Activated CD4-positive, alpha-beta T cell treated with anti-CD3 and anti-CD28 coated beads for 36 hours (primary cell): ENCODE measurements at places on chromosomes 7 and 10. TPM values are rescaled to one million over a fixed set of nuclear protein-coding genes. Genes with fewer than 3 reads are reported as not detected.
A peak's percentile ranks its signal among the peaks of the same experiment; 100 is the strongest.

- H3K4me1 ChIP-seq: peaks cover 3% of the 10 kb centered on the region
- H3K27me3 ChIP-seq: no peaks in the 10 kb centered on the region
- no peak overlapping the region for H3K4me3 ChIP-seq
- H3K27ac ChIP-seq: no peak overlapping the region
- no peak for DNase-seq
- H3K36me3 ChIP-seq: no peaks in the 10 kb centered on the region
Observed at GRCh38 chr10:44982496-44982895, 3.9 kb upstream of the DEPP1 start.

GRCh38 chr10:52215745-52216361 lies 98.2 kb upstream of the DKK1 start:
- no peaks in the 10 kb centered on the region for H3K36me3 ChIP-seq
- no peak overlapping the region for H3K4me3 ChIP-seq

GRCh38 chr7:124428781-124429180 lies 336.8 kb downstream of the GPR37 start:
- no peak overlapping the region for H3K27ac ChIP-seq
- no peak overlapping the region for H3K4me3 ChIP-seq
- H3K4me1 ChIP-seq: no peaks in the 10 kb centered on the region
- DNase-seq: no peak
- no peaks in the 10 kb centered on the region for H3K27me3 ChIP-seq

DNA sequence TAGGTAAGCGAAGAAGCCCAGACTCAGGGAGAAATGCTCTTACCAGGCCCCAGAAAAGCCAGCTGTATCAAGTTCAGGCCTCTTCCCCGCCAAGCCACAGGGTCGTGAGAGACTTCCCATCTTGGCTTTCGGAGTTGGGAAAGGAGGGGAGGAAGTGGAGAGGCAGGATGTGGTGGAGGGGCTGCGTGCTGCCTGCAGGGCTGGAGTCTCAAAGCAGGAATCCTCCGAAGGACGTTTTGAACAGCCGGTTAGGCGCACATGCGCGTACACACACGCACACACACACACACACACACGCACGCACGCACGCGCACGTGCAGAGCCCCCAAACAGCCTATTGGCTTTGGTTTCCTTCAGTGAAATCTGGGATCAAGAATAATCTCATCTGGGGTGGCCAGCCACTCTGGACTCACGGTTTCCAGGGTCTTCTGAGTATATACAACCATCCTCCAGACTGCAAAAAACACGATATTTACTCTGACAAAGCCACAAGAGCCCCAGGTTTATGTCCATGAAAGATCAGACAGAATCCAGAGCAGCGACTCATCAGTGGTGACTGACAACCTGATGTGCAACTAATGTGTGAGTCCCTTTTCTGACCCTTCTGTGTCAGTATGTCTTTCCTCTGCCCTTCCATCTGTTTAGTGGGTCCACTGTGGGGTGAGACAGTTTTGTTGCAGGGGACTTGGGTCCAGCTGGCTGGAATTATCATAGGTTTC lies 115.0 kb upstream of the ZNF438 start:
- no peaks in the 10 kb centered on the region for H3K27me3 ChIP-seq
- peaks cover 18% of the 10 kb centered on the region for H3K4me1 ChIP-seq
- H3K36me3 ChIP-seq: no peaks in the 10 kb centered on the region
- peak overlapping the region; percentile 28 for H3K4me3 ChIP-seq
- peak overlapping the region; percentile 74 for H3K27ac ChIP-seq
- DNase-seq: peak; percentile 45

GRCh38 chr7:77935652-77936348 lies 137.2 kb downstream of the PHTF2 start:
- no peak for DNase-seq
- H3K4me1 ChIP-seq: peaks cover 11% of the 10 kb centered on the region
- no peaks in the 10 kb centered on the region for H3K27me3 ChIP-seq
- H3K4me3 ChIP-seq: no peak overlapping the region

DNA sequence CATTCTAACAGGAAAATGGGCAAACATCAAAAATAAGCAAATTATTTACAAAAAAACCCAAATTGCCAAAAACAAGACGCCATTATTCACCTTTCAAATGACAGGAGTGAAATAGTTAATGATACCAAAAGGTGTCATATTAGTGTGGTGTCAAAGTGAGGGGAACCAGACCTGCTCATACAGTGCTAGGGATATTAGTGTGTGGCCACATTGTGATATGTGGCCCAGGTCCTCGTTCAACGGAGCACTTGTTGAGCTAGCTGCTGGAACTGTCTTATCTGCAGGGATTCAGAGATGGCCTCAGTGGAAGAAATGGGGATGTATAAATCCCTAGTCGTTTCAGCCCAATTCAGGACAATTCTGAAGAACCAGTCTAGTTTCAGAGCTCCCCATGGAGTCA lies 41.2 kb downstream of the GPR85 start:
- no peak for DNase-seq
- H3K4me1 ChIP-seq: no peaks in the 10 kb centered on the region
- H3K4me3 ChIP-seq: no peak overlapping the region
- peaks cover 17% of the 10 kb centered on the region for H3K27me3 ChIP-seq
- H3K36me3 ChIP-seq: peaks cover 1% of the 10 kb centered on the region

DNA sequence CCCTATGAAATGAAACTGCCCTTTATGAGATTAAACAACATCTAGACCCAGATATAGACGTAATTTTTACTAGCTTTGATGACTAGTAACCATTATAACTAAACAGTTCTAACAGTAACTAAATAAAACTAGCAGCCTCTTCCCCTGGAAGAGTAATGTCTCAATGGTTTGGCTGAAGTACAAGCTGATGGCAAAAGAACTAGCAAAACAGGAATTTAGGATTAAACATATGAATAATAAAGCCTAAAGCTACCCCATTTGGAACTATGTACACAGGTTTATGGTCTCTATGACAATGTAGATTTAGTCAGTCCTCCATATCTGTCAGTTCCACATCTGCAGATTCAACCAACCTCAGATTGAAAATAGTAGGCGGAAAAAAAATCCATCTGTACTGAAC lies 6.4 kb downstream of the DPY19L1 start:
- DNase-seq: no peak
- no peak overlapping the region for H3K27ac ChIP-seq
- H3K27me3 ChIP-seq: no peaks in the 10 kb centered on the region

DNA sequence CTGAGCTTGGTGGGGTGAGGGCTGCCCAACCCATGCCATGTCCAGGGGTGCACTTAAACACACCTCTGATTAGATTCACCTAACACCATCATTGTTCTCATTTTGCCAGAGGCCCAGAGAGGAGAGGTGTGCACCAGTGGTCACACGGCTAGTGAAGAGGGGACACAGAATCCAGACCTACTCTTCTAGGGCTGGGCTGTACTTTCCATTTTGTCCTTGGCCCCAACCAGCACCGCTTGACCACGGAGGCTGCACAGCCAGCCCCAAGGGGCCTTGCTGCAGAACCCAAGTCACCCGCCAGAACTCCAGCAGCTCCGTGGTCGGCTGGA lies 246 bp upstream of the WDFY4 start:
- H3K4me3 ChIP-seq: no peak overlapping the region
- peaks cover 3% of the 10 kb centered on the region for H3K27me3 ChIP-seq
- DNase-seq: no peak
- no peaks in the 10 kb centered on the region for H3K4me1 ChIP-seq
- no peak overlapping the region for H3K27ac ChIP-seq
- H3K36me3 ChIP-seq: no peaks in the 10 kb centered on the region

DNA sequence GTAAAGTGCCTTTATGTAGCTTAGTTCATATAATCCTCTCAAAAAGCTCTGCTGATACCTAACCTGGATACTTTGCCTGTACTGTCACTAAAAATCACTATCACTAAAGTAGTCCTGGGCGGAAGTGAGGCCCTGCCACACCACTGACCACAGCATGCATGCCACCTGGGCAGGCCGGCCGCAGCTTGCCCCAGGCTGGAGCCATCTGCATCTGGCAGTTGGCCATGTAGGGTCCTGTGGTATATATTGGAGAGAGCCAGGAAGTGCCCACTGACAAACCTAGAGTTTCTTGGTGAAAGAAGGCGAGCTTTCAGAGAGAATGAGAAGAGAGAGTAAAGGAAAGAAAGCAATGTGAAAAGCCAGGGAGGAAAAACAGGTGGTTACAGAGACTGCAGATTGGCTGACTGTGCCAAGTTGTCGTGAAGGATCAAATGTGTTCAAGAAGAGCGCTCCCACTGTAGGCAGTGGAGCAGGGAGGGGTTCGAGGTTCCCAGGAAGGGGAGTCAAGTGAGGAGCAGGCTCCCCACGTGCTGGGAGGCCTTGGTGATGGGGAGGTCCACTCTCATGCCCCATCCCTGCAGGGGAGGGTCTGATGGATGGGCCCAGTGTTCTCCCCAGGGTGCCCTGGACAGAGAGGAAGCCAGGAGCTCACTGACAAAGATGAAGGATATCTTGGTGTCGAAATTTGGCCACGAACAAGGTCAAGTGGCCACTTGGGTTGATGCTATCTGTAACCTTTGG lies 13.6 kb downstream of the LOXL4 start:
- H3K4me3 ChIP-seq: no peak overlapping the region
- H3K36me3 ChIP-seq: peaks cover 12% of the 10 kb centered on the region
- H3K27me3 ChIP-seq: no peaks in the 10 kb centered on the region
- H3K27ac ChIP-seq: no peak overlapping the region
- DNase-seq: no peak

DNA sequence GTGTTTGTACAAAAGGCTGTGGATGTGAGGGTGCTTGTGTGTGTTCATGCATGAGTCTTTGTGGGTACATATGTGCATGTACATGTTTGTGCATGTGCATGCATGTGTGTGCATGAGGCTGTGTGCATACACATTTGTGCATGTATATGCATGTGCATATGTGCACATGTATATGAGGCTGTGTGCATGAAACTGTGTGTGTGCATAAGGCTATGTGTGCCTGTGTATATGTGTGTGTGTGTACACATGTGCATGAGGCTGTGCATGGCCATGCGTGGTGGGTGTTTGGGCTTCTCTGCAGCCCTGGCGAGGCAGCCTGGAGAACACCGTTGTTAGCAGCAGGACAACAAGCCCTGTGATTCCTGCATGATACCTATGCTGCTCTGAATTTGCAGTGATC lies 207.7 kb upstream of the ADCY1 start:
- no peaks in the 10 kb centered on the region for H3K36me3 ChIP-seq
- no peak overlapping the region for H3K4me3 ChIP-seq
- peaks cover 13% of the 10 kb centered on the region for H3K27me3 ChIP-seq

TMEM213 gene
- not detected for total RNA-seq
